Caco-2 (cell line): ENCODE measurements at places on chromosomes 3 and 15. TPM values are rescaled to one million over a fixed set of nuclear protein-coding genes. Genes with fewer than 3 reads are reported as not detected.

Gene SLC12A8
- 23.3 and 28.0 TPM in 2 replicates for total RNA-seq

Gene CCR8
- not detected in 2 replicates for total RNA-seq

Gene AHSG
- 222 and 237 TPM in 2 replicates for total RNA-seq

Gene POTEB3
- not detected in 2 replicates for total RNA-seq

Gene NR2F2
- total RNA-seq = 134 and 140 TPM in 2 replicates

Gene GOLGA8O
- not detected in 2 replicates for total RNA-seq

Gene TM4SF1
- 49.2 and 78.3 TPM in 2 replicates for total RNA-seq

Gene PRSS50
- not detected in 2 replicates for total RNA-seq

Gene ESYT3
- 5.7 and 7.6 TPM in 2 replicates for total RNA-seq

Gene ADGRG7
- total RNA-seq = 2.9 and 4.2 TPM in 2 replicates

Gene SLC27A2
- 31.2 and 36.1 TPM in 2 replicates for total RNA-seq

Gene SLC28A2
- 0.11 and 0.14 TPM in 2 replicates for total RNA-seq

Gene KBTBD12
- not detected in 2 replicates for total RNA-seq

Gene SLTM
- 79.5 and 94.0 TPM in 2 replicates for total RNA-seq

Gene KCNMB3
- 6.7 and 6.9 TPM in 2 replicates for total RNA-seq

Gene PLSCR4
- total RNA-seq = 7.9 and 9.1 TPM in 2 replicates

Gene IL17RD
- 2.7 and 3.1 TPM in 2 replicates for total RNA-seq

Gene GASK1A
- total RNA-seq = 0.16 TPM in 1 of 2 replicates, not detected in the other
